ENCODE measurements at places on chromosomes 6 and 20. TPM values are rescaled to one million over a fixed set of nuclear protein-coding genes. Genes with fewer than 3 reads are reported as not detected.

HRH3 gene
- 0.49 TPM for total RNA-seq

TCP11 gene
- total RNA-seq: 0.25 TPM

RIPOR2 gene
- total RNA-seq: 21.4 TPM

PSORS1C2 gene
- total RNA-seq: not detected

RSPH4A gene
- total RNA-seq: 2.0 TPM

OR12D3 gene
- not detected for total RNA-seq

MACROD2 gene
- 41.8 TPM for total RNA-seq

NKX2-4 gene
- not detected for total RNA-seq

TULP4 gene
- total RNA-seq: 769 TPM

CLPSL1 gene
- total RNA-seq: not detected

GRM1 gene
- total RNA-seq: 12.8 TPM

AIF1 gene
- total RNA-seq: 5.7 TPM

BPI gene
- 0.25 TPM for total RNA-seq

ALDH5A1 gene
- 17.2 TPM for total RNA-seq

CST2 gene
- total RNA-seq: not detected
